Colonic mucosa (tissue), 4 donors: ENCODE measurements at places on chromosomes 11 and 22. TPM values are rescaled to one million over a fixed set of nuclear protein-coding genes. Genes with fewer than 3 reads are reported as not detected.

TTC36 gene
- total RNA-seq, result 0.35 TPM

DNA sequence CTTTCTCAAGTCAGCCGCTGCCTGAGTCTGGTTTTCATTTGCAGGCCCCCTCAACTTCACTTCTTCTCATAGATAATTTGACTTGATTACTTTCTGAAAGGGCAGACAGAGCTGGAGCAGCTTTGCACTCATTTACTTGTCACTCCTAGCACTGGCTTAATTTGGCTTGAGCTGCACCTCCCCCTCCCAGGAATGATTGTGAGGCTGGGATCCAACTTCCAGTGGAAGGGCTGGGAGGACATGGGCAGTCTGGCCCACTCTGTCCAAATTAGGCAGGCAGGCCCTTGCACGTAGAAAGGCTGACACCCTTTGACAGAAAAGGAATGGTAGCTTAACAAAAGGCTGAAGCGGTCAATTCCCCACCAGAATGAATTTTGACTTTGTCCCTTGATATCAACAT is 453.9 kb downstream of the ETS1 start:
- H3K27ac ChIP-seq, result no peak overlapping the region
- H3K36me3 ChIP-seq, result no peaks in the 10 kb centered on the region
- no peaks in the 10 kb centered on the region for H3K27me3 ChIP-seq

- no peaks in the 10 kb centered on the region for H3K27me3 ChIP-seq
These were observed 87.8 kb downstream of the ARHGAP42 start for GRCh38 chr11:100774859-100775258.

- H3K4me1 ChIP-seq, result no peaks in the 10 kb centered on the region
- no peaks in the 10 kb centered on the region for H3K27me3 ChIP-seq
- no peak overlapping the region for H3K4me3 ChIP-seq
These were observed 265.3 kb downstream of the OPCML start for GRCh38 chr11:133266986-133267385.

DNA sequence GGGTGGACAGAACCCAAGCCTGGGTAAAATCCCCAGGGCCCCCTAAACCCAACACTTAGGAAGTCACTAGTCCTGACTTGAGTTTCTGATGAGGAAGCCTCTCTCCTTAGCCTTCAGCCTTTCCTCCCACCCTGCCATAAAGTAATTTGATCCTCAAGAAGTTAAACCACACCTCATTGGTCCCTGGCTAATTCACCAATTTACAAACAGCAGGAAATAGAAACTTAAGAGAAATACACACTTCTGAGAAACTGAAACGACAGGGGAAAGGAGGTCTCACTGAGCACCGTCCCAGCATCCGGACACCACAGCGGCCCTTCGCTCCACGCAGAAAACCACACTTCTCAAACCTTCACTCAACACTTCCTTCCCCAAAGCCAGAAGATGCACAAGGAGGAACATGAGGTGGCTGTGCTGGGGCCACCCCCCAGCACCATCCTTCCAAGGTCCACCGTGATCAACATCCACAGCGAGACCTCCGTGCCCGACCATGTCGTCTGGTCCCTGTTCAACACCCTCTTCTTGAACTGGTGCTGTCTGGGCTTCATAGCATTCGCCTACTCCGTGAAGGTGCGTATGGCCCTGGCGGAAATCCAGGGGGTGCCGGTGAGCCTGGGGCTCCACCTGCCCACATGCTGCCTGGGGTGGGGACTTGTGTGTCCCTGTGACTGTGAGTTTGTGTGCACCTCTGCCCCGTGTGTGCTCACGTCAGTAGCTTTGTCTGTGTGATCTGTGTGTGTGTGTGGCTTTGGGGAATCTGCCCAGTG is at the start of gene IFITM1:
Gene IFITM1, plus strand, starts transcription at position 254 of the 767 bp plus-strand sequence. Its CDS starts 131 bp downstream, at position 385.
- no peaks in the 10 kb centered on the region for H3K36me3 ChIP-seq
- H3K27me3 ChIP-seq, result no peaks in the 10 kb centered on the region
- H3K27ac ChIP-seq, result peak within 1 kb of the TSS; percentile 98
- DNase-seq, result peak; percentile 62
- peak within 1 kb of the TSS; percentile 58 for H3K4me3 ChIP-seq

HINFP gene
- total RNA-seq, result 33.3 TPM

DNA sequence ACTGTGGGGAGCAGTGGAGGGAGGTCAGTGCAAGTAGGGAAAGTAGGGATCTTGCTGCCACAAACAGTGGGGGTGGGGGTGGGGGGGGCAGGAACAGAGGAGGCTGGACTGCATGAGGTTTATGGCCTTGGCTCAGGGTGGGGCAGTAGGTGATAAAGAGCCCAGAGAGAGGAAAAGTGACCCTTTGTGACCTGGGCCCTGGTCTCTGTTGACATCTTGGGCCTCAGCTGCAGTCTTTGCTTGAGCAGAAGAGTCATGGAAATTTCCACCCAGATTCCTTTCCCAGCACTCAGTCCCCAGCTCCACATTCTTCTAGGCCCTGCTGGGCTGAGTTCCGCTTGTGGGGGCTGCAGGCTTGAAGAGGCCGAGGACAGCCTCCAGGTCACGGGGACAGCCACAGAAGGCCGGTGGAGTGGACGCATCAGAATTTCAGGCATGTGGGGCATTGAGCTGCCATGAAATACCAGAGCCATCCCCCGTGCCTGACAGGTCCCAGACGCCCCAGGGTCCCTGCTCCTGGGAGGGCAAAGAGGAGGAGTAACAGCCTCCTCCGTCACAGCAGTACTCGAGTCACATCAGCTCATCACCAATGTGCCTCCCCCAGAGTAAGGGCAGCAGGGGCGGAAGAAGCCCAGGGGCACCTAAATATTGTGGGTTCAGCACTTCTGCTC is 9.7 kb upstream of the MALAT1 start:
- no peaks in the 10 kb centered on the region for H3K27me3 ChIP-seq
- H3K36me3 ChIP-seq, result no peaks in the 10 kb centered on the region
- peak overlapping the region; percentile 99 for H3K27ac ChIP-seq

TCN2 gene
- total RNA-seq, result 9.3 TPM

OR52N4 gene
- total RNA-seq, result not detected

GRCh38 chr22:42256930-42257329 is 13.5 kb downstream of the TCF20 start:
- H3K36me3 ChIP-seq, result no peaks in the 10 kb centered on the region
- H3K27ac ChIP-seq, result no peak overlapping the region
- H3K4me3 ChIP-seq, result no peak overlapping the region
- H3K4me1 ChIP-seq, result no peaks in the 10 kb centered on the region

MIAT gene
- 1.8 TPM for total RNA-seq

MSANTD4 gene
- total RNA-seq, result 6.2 TPM

DNA sequence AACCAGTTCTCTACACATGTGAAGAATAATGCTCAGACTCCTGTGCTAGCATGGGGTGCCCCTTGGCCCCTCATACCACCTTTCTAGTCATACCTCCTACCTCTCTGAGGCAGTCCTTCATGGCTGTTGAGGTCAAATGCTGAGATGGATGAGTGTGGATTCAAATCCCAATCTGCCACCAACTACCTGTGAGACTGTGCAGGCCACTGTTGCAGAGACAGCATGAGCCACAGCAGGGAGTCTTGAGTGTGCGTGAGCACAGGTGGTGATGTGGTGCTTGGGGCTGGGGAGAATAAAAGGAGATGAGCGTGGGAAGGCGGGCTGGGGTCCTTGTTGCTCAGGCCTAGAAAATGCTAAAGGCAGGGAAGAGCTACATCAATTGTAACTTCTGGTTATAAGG is 218.0 kb upstream of the E2F8 start:
- H3K4me3 ChIP-seq, result no peak overlapping the region
- H3K27me3 ChIP-seq, result no peaks in the 10 kb centered on the region
- no peaks in the 10 kb centered on the region for H3K36me3 ChIP-seq
- no peaks in the 10 kb centered on the region for H3K4me1 ChIP-seq

- H3K27me3 ChIP-seq, result no peaks in the 10 kb centered on the region
- no peaks in the 10 kb centered on the region for H3K4me1 ChIP-seq
- no peak overlapping the region for H3K27ac ChIP-seq
- peak; percentile 42 for DNase-seq
These were observed 76.0 kb downstream of the CWC15 start for GRCh38 chr11:94897330-94897768.

DNA sequence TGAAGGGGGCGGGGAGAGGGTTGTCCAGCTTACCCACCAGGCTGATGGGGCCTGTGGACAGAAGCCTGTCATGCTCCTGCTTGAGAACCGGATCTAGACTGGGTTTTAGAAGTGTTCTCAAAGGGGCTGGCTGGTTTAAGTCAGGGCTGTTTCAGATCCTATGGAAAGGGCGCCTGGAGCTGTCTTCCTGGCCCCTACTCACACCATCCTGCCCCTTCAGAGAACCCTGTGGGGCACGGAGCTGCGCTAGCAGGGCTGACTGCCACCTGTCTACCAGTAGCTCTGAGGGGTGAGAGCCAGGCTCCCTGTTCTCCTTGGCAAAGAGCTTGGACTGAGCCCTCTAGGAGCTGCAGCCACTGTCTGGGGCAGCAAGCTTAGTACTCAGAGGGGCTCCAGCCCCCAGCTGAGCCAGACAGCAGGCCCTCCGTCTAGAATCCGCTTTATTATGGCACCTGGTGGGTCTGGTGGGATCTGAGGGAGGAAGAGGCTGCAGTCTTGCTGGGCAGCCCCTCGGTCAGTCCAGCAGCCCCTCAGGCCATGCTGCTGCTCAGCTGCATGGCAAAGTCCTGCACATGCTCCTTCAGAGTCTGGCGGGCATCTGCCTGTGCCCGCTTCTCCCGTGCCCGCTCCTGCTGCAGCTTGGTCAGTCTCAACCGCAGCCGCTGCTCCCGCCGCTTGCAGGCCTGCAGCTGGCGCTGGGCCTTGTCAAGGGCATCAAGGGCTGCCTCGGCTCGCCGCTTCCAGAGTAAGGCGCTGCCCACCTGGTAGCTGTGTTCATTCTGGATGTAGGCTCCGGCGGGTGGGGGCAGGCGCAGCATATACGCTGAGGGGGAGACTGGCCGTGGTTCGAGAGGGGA is 2.3 kb downstream of the THAP7 start:
- peaks cover 20% of the 10 kb centered on the region for H3K4me1 ChIP-seq
- H3K36me3 ChIP-seq, result peaks cover 12% of the 10 kb centered on the region
- no peaks in the 10 kb centered on the region for H3K27me3 ChIP-seq
- H3K27ac ChIP-seq, result no peak overlapping the region
- DNase-seq, result no peak
